ENCODE measurements at places on chromosomes 13 and 19.

- no peak for DNase-seq
These were observed 19.2 kb upstream of the ZNF331 start for GRCh38 chr19:53518716-53519115.

- no peak for DNase-seq
These were observed 44.8 kb upstream of the ARGLU1 start for GRCh38 chr13:106612688-106613087.

- DNase-seq, result no peak
These were observed 2.7 kb upstream of the ZFP82 start for GRCh38 chr19:36420961-36421748.

DNA sequence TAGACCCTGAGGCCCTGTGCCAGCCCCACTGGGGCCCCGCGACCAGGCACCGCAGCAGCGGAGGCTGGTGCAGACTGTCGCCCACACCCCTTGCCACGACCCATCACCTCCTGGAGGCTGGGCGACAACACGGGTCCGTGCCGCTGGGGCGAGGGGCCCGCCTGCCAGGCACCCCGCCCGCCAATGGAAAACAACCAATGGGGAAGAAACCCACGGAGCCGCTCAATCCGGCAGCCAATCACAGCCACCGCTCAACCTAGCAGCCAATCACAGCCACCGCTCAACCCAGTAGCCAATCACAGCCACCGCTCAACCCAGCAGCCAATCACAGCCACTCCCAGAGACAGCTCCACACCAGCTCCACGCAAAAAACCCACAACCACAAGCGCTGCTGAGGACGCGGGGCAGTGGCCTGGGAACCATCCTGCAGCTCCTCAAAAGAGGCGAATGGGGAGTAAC is 29.7 kb downstream of the GPX4 start:
- peak; percentile 42 for DNase-seq

DNA sequence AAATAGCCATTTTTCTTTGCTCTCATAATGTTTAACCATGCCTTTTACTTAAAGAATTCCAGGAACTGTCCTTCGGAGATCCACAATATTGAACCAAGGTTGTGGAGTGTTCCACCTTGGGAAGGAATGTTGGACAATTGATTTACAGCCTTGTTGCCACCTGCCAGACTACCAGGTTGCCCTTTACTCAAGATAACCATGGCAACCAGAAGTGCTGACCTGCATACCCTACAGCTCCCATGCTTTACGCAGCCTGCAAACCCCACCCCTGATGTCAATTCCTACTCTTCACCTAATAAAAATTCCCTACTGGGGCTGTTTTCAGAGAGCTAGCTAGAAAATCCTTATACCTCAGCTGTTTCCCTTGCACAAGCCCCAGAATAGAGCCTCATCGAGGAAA is 151.0 kb upstream of the RXFP2 start:
- DNase-seq, result no peak

- no peak for DNase-seq
These were observed 6.6 kb downstream of the ATP7B start for GRCh38 chr13:52004511-52005170.

- peak; percentile 69 for DNase-seq
These were observed 15.5 kb downstream of the KASH5 start for GRCh38 chr19:49403404-49404187.

Data from HEK293T (cell line).